HuH-7.5 (cell line): ENCODE measurements at places on chromosomes 13 and 19.
A peak's percentile ranks its signal among the peaks of the same experiment; 100 is the strongest.

- DNase-seq: no peak
Measured at GRCh38 chr19:5345895-5346386, 5.3 kb upstream of the PTPRS start.

DNA sequence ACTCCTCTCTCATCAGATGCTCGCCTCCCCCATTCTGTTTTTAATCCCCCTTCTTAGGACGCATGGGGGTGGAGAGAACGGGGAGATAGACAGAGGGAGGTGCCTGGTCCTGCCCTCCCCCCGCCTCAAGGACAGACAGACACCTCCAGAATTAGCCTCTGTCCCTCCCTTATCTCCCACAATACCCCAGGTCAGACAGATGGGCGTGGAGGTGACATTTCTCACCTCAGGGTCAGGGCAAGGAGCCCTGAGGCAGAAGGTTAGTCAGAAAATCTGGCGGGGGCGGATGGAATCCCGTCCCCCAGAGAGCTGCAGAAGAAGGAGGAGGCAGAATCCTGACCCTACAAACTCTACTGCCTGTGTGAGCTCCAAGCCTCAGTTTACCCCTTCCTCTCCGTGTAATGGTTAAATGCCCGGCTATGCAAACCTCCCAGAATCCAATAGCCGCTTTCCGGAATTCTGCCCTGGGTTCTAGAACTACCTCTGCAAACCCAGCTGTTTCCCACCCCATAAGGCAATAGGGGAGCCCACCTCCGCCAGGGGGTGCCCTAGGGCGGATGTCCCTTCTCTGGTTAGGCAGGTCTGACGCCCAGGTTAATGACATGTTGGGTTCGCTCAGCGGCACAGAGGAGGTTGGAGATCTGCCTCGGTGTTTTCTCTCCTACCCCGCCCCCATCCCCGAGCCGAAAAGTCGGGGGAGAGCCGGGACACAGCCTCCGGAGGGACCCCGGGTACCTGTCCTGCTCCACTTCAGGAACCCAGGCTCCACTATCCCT is 900 bp downstream of the PPP1R13L start:
- peak; percentile 90 for DNase-seq

DNA sequence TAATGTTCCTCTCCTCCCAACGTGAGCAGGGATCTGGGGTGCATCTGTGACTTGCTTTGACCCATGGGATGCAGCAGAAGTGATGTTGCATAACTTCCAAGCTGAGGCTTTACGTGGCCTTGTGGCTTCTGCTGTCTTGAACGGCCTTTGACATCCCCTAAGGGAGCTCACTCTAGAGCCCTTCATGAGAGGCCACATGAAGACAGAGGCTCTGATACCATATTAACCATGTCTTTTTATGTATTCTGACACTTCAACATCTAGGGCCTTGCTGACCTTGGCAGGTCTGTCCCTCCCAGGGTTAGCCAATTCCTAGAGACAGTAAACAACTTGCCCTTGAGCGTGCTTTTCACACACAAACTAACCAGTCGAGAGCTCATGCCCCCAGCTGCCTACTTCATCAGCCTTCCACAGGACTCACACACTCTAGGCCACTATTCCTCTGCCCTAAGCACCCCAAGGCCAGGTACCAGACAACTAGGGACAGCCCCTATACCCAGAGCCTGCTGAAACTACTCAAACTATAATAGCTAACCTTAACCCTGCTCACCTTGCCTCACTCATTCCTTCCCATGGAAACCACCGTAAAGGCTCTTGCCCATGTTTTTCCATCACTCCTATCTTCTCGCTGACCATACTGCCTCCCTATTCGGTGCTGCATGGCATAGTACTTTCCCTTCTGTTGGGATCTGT is 45.4 kb downstream of the CCDC70 start:
- DNase-seq: no peak

DNA sequence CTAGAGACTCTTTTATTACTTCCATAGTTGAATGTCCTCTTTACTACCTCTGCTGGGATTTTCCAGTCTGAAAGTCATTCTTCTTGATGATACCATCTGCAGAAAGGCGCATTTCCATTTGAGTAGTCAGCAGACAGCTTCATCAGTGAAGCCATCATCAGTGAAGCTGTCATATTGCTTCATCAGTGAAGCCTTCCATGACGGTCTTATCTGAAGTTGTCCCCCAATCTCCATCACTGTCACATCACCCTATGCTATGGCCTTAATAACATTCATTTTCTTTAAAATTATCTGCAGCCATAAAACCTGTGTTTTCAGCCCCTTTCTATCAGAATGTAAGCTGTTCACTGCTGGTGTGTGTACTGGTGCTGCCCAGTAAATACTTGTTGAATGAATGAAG is 151.6 kb downstream of the B3GLCT start:
- DNase-seq: no peak

- no peak for DNase-seq
Measured at GRCh38 chr13:51524829-51525566, 59.3 kb upstream of the WDFY2 start.

- DNase-seq: no peak
Measured at GRCh38 chr13:26599860-26600259, 42.4 kb downstream of the WASF3 start.

- DNase-seq: no peak
Measured at GRCh38 chr19:39557811-39558623, 18.1 kb upstream of the EID2 start.

GRCh38 chr13:59094181-59094580 is 1069.5 kb downstream of the DIAPH3 start:
- DNase-seq: no peak

- peak; percentile 61 for DNase-seq
Measured at GRCh38 chr19:7522923-7523667, 671 bp downstream of the MCOLN1 start.

GRCh38 chr19:35458731-35459391 is 10.8 kb downstream of the FFAR2 start:
- DNase-seq: peak; percentile 77

- no peak for DNase-seq
Measured at GRCh38 chr19:47433121-47433520, 13.8 kb upstream of the MEIS3 start.

DNA sequence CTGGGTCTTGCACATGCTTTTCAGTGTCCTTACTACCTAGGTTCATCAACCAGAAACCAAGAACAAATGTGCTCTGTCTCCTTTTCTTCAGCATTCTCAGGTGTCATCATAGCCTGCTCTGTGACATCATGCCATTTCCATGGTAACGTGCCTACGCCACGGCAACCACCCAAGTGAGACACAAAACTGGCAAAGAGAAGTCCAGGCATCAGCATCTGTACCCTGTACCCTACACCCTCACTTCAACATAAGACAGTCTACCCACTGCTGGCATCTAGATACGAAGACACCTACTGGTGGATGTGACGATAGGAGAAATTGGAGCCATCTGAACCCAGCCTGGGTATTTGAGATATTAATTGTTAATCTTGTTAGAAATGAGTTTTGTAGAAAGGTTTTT is 13.3 kb downstream of the ZC3H4 start:
- no peak for DNase-seq

- DNase-seq: no peak
Measured at GRCh38 chr13:21709697-21710096, 38.8 kb downstream of the FGF9 start.

- no peak for DNase-seq
Measured at GRCh38 chr13:48749144-48749543, 95.4 kb downstream of the CYSLTR2 start.

- DNase-seq: no peak
Measured at GRCh38 chr13:98509271-98510155, 67.4 kb downstream of the STK24 start.

DNA sequence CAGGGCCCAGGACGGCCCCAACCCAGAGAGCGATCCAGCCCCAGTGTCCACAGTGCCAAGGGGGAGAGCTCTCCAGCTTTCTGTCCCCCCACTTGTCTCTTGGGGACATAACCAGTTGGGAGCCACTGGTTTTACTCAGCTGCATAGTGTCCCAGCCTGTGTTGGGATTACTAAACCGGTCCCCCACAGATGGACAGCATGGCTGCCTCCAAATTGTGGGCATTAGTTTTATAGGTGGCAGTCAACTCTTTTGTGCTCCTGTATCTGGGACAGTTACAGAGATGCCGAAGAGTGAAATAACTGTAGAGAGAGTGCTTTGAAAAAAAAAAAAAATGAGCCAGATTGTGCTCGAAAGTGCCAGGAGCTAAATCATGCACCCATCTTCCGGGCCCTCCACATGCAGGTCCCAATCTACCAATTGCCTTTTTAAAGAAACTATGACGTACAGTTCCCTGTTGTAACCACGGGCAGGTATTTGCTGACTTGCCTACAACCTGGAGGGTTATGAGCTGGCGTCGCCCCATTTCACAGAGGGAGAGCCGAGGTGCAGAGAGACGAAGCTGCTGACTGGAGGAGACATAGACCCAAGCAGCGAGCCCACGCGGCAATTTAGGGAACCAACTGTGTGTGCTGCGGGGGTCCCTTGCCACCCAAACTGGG is 2.4 kb upstream of the NFIC start:
- peak; percentile 38 for DNase-seq
